Smooth muscle cell of bladder (primary cell): ENCODE measurements at places on chromosomes 2 and 18. TPM values are rescaled to one million over a fixed set of nuclear protein-coding genes. Genes with fewer than 3 reads are reported as not detected.

Gene ADAM23
- total RNA-seq: 6.3 and 8.2 TPM in 2 replicates

Gene LYG1
- total RNA-seq: 0.18 and 0.43 TPM in 2 replicates

Gene RAPGEF4
- total RNA-seq: 0.43 and 1.9 TPM in 2 replicates

Gene GAREM1
- total RNA-seq: 4.1 and 4.3 TPM in 2 replicates

Gene DSEL
- 43.2 and 60.6 TPM in 2 replicates for total RNA-seq

Gene IL36B
- not detected in 2 replicates for total RNA-seq

Gene ACMSD
- under 0.01 TPM in 1 of 2 replicates, not detected in the other for total RNA-seq

Gene GGCX
- 45.7 and 58.6 TPM in 2 replicates for total RNA-seq

Gene HTR2B
- total RNA-seq: 6.0 and 10.8 TPM in 2 replicates

Gene SRD5A2
- not detected in 2 replicates for total RNA-seq

Gene SIX2
- total RNA-seq: under 0.01 and 0.18 TPM in 2 replicates

Gene TSGA10
- 3.4 and 4.3 TPM in 2 replicates for total RNA-seq

Gene CMPK2
- 0.37 and 0.43 TPM in 2 replicates for total RNA-seq

Gene CCDC102B
- total RNA-seq: 45.7 and 63.3 TPM in 2 replicates

Gene SLC38A11
- under 0.01 and 0.55 TPM in 2 replicates for total RNA-seq

Gene APOB
- under 0.01 TPM in 2 replicates for total RNA-seq

Gene RGPD4
- total RNA-seq: under 0.01 TPM in 1 of 2 replicates, not detected in the other

Gene FBXO15
- 1.0 and 1.1 TPM in 2 replicates for total RNA-seq

Gene PROKR1
- not detected in 2 replicates for total RNA-seq

Gene THUMPD2
- 4.6 and 6.9 TPM in 2 replicates for total RNA-seq

Gene ANKRD30B
- total RNA-seq: under 0.01 and 0.09 TPM in 2 replicates

Gene POU3F3
- total RNA-seq: not detected in 2 replicates

Gene MSH6
- total RNA-seq: 23.8 and 38.0 TPM in 2 replicates

Gene REG3G
- not detected in 2 replicates for total RNA-seq

Gene MC2R
- not detected in 2 replicates for total RNA-seq

Gene SOCS6
- total RNA-seq: 49.5 and 54.5 TPM in 2 replicates

Gene PARD3B
- total RNA-seq: 16.5 and 19.1 TPM in 2 replicates

Gene MAP3K19
- not detected in 2 replicates for total RNA-seq

Gene BOLL
- total RNA-seq: not detected in 2 replicates

Gene DUSP19
- 3.4 and 3.8 TPM in 2 replicates for total RNA-seq

Gene BUB1
- 4.3 and 4.8 TPM in 2 replicates for total RNA-seq

Gene NAT8
- total RNA-seq: not detected in 2 replicates

Gene PFN4
- 0.28 and 0.46 TPM in 2 replicates for total RNA-seq

Gene MREG
- 0.71 and 1.2 TPM in 2 replicates for total RNA-seq

Gene GRHL1
- total RNA-seq: 0.37 and 0.57 TPM in 2 replicates

Gene DNAH7
- 0.28 and 0.55 TPM in 2 replicates for total RNA-seq

Gene EMILIN2
- 26.5 and 28.4 TPM in 2 replicates for total RNA-seq

Gene UPP2
- total RNA-seq: not detected in 2 replicates

Gene DCDC2C
- not detected in 2 replicates for total RNA-seq

Gene ABCG5
- not detected in 2 replicates for total RNA-seq

Gene ASIC4
- total RNA-seq: under 0.01 and 0.37 TPM in 2 replicates

Gene HOXD9
- 0.18 and 0.28 TPM in 2 replicates for total RNA-seq

Gene G6PC2
- not detected in 2 replicates for total RNA-seq

Gene SAG
- total RNA-seq: not detected in 2 replicates
